ENCODE measurements at places on chromosomes 1 and 21.
A peak's percentile ranks its signal among the peaks of the same experiment; 100 is the strongest.

GRCh38 chr1:182084487-182085316 lies 23.2 kb upstream of the ZNF648 start:
- DNase-seq: peak; percentile 88

DNA sequence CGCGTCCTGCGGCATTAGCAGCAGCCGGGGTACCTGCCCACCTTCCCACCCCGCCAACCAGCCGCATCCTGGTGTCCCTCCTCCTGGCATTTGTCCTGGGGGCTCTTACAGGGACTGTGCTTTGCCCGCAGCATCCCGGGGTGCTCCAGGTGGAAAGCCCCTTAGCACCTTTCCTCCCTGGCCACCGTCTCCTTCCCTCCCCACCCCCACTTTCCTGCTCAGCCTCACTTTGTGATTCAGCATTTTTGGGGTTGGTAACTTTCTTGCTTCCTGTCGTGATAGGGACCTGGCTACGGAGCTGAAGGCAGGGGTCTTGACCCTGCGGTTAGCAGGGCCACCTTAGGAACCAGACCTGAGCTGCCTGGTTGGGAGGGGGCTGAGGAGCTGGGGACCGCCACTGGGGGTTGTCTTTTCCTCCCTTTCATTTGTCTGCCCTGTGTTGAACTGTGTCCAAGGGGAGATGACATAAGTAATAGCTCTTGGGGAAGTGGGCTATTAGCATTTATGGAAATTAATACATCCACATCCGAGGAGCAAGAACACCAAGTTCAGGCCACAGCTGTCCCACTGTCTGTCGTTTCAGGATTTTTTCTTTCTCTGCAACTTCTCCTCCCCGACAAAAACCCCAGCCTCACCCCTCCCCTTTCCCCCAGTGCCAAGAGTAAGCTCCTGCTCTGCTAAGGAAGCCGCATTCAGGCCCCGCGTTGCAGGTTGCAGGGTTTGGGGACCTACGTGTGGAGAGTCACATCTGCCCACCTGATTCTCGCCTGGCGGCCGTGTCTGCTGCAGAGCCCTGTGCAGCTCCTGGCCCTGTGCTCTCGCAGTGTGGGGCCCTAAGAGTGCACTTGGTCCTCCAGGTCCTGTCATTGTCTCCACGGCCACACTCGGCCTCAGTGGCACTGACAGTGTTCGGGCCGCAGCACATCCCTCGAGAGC lies 1.6 kb upstream of the NPHP4 start:
- no peak for DNase-seq

DNA sequence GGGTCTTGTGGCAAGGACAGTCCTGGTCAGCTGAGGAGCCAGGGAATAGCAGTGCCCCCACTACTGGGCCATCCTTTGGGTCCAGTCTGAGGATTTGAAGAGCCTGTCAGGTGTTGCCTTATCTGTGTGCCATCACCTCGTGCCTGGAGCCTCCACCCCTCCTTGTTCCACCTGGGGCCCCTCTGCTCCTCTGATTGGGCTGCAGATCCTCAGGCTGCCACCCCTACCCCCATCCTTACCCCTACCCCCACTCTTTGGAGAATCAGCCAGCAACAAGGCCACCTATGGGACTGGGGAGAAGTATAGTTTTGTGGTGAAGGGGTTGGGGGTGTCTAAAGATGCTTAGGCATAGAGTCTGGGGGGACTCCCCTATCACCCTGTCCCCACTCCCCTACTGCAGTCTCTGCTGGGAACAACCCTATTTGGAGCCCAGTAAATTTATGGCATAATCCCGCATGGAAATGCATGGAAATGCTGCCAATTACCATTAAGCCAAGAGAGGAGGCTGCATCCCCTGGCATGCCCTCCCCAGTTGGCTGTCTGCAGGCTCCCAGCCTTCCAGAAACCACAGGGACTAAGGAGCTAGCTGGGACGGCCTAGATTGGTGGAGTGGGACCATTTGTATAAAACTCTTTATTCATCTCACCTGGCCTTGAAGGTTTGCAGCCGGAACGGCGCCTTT lies 142.7 kb upstream of the CSF3R start:
- DNase-seq: no peak

DNA sequence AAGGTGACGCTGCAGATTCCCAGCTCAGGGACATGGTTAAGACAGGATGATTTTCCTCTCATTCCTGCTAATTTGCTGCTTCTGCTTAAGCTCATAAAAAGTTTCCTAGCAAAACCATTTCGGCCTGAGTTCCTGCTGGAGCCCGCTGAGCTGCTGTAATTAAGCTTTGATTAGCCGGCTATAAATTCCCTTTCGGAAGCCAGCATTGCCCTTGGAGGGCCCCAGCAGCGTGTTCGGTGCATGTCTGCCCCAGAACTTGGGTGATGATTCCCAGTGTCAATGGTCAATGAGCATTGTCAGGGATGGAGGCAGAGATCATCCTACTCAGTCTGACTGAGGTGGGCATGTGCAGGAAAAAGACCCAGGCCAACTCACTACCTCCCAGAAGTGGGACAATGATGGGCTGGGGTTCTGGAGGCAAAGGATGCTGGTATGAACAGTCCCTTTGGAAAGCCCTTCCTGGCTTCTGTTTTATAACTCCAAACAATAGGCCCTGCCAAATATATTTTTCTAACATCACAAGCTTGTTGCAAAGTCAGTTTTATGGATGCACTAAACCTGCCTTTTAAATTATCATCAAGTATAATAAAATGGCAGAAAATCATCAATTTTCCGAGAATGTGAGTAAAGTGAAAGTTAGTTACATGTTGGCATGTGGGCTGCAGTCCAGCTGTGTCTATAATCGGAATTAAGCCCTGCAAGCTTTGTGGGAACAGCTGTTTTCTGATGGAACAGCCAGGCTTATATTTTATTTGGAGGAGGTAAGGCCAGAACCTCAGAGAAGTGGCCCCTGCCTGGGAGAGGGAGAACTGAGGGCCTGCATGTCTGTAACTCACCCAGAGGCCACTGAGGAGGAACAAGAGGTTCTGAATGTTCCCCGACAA lies 257.1 kb downstream of the GRIK3 start:
- DNase-seq: no peak

DNA sequence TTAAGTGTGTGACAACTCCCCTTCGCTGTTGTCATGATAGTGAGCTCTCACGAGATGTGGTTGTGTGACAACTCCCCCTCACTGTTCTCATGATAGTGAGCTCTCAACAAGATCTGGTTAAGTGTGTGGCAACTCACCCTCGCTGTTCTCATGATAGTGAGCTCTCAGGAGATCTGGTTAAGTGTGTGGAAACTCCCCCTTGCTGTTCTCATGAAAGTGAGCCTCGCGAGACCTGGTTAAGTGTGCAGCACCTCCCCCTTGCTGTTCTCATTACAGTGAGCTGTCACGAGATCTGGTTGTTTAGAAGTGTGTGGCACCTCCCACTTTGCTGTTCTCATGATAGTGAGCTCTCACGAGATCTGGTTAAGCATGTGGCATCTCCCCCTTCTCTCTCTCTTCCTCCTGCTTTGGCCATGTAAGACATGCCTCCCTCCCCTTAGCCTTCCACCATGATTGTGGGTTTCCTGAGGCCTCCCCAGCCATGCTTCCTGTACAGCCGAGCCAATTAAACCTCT lies 25.1 kb upstream of the LSS start:
- peak; percentile 80 for DNase-seq

- no peak for DNase-seq
Observed at GRCh38 chr1:1020000-1020404, at the start of gene AGRN. Gene AGRN, plus strand, starts transcription at chr1:1020120. Its CDS starts 53 bp downstream, at chr1:1020173.

DNA sequence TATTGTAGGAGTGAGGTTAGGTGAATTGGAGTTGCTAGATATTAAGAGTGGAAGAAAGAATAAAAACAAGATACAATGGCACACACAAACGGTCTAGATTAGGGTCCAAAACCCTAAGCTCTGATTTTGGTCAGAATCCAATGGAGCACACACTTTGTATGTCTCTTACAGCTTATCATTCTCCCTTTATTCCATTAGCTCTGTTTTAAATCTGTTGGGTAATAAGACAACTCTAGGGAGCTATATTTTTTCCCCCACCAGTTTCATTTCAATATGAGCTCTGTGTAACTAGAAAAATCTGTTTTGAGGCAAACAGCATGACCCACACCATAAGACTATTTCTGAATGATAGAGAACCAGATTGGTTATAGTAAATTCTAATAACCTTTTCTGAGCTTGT lies 465.6 kb downstream of the ADGRL2 start:
- DNase-seq: no peak

DNA sequence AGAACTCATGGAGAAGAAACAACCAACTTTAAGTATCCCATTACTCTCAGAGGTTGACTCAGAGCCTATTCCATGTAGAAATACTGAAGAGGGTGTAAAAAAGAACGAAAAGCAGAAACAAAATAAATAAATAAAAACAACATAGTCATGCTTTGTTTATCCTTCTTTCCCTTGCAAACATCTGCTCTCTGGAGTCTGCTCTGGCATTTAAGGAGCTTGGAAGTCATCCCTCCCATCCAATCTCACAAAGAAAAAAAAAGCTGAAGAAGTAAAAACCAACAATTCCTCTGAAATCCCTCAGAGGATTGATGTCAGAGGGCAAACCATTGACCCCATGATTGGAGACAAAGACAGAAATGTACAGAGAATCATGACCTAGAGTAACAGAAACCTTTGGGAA lies 302.6 kb upstream of the GREM2 start:
- no peak for DNase-seq
